ENCODE measurements at places on chromosomes 6 and 20.
A peak's percentile ranks its signal among the peaks of the same experiment; 100 is the strongest.

DNA sequence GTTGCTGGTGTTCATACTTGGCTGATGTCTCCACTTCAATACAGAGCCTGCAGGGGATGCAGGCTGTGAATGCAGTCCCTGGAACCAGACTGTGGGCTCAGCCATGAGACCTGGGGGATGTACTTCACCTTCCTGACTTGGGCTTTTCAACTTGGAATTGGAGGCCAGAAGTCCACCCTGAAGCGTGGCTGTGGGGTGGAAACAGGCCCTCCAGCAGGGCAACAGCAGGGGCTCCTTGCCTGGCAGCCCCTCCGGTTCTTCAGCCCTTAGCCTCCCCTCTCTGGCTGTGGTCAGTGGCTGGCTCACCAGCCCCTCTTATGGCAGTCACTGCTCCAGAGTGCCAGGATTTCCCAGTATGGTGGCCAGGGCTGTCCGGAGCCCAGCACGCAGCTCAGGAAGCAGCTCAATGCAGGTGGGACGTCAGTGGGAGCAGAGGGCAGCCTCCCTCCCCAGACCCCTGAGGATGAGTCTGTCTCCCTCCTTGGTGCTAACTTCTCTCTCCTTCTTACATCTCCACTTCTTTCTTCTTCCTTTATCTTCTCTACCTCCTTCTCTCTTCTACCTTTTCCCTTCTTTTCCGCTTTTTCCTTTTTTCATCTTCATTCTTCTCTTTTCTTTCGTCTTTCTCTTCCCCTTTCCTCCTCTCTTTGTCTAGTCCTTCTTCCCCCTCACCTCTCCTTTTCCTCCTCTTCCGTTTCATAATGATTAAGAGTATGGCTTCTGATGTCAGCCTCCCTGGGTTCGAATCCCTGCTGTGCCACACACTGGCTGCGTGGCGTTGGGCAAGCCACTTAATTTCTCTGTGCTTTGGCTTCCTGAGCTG lies 45.3 kb downstream of the SLC52A3 start:
- no peak for DNase-seq

DNA sequence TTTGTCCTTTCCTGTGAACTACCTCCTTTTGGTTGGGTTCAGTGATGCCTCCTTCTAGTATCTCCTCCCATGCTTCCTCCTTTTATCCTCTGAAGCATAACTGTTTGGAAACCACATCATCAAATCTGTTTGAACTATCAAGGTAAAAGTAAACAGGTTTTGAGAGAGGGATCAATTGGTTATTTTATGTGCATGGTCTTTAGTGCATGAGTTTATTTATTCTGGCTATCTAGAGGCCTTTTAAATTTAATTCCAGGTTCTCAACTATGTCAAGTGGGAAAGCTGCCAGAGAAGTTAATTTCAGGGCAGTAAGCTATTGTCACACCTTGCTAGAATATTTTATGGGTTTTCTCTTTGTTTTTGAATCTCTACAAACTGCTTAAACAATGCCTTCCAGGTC lies 54.1 kb downstream of the WASF1 start:
- DNase-seq: no peak

GRCh38 chr6:14017626-14018475 lies 93.1 kb downstream of the RNF182 start:
- DNase-seq: no peak

DNA sequence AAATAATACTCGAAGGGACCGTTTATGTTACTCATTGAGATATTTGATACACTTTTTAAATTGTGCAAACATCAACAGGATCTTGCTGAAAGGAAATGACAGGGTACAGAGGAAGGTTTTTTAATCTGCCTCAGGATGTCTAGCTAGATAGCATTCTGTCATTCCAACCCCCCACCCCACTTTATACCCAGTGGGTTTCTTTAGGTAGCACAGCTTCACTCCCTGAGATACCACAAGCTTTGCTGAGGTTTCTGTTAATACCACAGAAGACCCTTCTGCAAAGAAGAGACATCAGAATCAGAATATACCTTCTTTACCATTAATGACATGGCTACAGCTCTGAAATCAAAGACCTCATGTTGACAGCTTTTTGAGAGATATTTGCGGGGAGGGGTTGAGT lies 1.3 kb downstream of the PHACTR2 start:
- DNase-seq: no peak

DNA sequence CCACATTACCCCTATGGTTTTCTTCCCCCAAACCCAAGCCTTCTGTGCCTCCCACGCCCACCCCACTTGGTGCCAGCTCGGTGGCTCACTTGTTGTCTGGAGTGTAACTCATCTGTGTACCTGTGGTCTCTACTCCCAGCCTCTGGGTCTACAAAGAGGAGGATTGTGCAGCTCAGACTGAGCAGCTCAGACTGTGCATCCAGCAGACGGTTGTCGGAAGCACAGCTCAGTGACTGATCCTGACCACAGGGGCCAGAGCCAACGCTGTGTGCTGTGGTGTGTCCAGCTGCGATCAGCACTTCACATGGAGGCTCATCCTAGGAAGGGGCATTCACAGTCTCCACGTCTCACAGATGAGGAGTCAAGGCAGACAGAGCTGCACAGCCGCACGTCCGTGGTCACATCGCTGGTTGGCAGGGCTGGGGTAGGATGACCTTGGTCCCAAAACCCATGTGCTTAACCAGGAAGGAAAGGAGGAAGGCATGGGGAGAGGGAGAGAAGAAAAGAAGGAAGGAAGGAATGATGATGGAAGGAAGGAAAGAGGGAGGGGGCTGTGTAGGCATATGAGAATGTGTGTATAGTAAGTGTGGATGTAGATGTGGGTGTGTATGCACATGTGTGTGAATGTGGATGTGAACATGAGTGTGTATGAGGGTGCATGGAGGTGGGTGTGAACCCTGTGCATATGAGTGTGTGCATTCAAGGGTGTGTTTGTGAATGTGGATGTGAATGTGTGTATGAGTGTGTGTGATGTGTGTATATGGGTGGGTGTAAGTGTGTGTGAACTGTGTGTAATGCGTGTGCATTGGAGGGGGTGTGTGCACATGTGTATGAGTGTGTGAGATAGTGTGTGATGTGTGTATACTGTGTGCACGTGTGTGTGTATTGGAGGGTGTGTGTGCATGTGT lies 28.2 kb upstream of the STX16 start:
- no peak for DNase-seq

- no peak for DNase-seq
Observed at GRCh38 chr20:35027301-35027700, 65.3 kb downstream of the TRPC4AP start.

DNA sequence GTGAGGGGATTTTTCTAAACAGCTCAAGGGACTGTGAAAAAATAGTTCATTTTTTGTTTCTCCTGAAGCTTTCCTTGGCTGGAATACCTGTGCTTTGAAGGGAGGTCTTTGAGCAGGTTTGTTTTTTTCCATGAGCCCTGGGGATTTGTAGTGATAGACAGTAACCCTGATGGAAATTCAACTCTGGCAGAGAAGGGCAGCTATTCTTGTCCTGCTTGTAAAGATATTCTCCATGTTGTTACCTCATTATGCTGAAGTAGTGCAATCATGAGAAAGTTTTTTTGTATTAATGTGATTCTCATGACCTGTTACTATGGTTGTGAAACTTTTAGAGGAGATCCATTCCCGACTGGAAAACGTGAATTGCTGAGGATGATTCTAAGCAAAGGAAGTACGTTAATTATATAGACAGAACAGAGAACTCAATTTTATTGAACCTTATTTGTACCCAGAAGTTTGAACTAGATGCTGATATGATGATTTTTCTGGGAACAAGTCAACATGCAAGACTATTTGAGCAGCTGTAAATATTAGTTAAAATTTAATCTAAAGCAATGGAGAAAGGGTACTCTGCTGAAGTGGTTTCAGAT lies 12.5 kb downstream of the UTRN start:
- DNase-seq: no peak

DNA sequence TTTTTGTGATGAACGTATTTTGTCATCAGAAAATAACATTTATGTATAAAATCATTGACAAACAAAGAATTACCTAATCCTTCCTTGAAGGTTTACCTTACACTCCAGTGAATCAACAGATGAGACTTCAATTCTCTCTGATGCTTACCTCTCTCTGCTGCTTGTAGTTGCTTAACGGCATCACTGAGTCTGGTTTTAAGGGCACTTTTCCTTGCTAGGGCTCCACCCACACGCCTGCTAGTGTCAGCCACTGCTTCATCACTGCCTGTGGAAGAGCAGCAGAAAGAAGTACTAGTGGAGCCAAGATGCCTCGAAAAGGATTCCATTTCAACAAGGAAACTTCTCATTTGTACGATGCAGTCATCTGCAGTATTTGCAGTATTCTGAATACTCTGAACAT lies 63.0 kb downstream of the FAM229B start:
- no peak for DNase-seq

DNA sequence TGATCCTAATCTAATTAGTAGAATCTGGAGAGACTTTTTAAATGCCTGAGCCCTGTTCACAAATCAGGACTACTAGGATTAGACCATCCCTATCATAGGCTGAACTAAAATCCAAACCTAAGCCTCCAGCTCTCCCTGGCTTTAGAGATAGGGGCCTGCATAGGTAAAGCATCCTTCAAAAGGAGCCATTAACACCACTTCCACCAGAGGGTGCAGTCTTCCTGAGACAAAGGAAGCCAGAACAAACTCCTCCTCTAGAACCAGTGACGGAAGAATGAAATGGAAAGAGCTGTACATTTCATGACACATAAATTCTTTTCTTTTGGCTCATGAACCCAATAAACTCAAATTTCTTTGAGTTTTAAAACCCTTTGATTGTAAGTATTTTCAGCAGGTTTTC lies 291.2 kb upstream of the ADGRB3 start:
- DNase-seq: peak; percentile 48

- no peak for DNase-seq
Observed at GRCh38 chr6:110356778-110357177, 1.4 kb downstream of the METTL24 start.

DNA sequence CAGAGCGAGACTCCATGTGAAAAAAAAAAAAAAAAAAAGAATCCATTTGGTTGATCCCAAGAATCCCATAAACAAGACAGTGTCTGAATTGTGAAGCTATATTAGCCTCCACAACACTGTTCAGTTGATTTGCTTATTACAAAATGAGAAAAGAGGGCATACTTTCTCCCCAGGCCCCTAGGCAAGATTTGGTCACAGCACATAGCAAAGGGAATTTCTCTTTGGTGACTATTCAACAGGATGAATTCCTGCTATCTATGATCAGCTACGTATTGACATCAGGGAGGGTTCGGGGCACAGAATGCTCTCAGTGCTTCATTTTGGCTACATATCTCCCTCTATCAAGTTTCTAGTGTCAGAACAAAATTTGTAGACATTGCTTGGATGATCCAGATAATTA lies 20.2 kb upstream of the SLC22A3 start:
- DNase-seq: no peak

DNA sequence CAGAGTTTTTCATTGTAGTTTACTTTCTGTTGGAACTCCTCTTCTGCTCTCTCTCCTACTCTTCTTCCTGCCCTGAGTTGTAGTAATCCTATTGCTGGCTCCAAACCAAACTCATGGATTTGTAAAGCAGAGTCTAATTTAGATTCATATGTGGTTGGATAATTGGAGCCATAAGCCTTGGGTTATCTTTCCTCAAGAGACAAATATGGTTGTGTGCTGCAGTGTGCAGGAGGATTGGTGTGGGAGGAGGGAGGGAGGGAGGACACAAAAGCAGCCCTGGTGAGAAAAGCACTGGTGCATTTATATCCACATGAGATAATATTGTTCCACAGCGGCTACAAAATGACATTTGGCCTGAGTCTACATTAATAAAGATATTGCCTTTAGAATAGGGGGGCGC lies 4.2 kb downstream of the HLA-G start:
- no peak for DNase-seq

DNA sequence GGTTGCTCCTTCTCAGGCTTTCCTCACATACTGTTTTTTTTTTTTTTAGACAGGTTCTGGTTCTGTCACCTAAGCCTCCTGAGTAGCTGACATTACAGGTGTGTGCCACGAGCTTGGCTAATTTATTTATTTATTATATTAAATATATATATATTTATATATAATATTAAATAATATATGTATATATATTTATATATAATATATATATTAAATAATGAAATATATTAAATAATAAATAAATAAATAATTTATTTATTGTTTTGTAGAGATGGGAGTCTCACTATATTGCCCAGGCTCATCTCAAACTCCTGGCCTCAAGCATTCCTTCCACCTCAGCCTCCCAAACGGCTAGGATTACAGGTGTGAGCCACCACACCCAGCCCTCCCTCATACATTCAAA lies 28.3 kb upstream of the SLC9A8 start:
- DNase-seq: no peak

GRCh38 chr6:41531591-41532582 lies 14.3 kb upstream of the FOXP4 start:
- no peak for DNase-seq

DNA sequence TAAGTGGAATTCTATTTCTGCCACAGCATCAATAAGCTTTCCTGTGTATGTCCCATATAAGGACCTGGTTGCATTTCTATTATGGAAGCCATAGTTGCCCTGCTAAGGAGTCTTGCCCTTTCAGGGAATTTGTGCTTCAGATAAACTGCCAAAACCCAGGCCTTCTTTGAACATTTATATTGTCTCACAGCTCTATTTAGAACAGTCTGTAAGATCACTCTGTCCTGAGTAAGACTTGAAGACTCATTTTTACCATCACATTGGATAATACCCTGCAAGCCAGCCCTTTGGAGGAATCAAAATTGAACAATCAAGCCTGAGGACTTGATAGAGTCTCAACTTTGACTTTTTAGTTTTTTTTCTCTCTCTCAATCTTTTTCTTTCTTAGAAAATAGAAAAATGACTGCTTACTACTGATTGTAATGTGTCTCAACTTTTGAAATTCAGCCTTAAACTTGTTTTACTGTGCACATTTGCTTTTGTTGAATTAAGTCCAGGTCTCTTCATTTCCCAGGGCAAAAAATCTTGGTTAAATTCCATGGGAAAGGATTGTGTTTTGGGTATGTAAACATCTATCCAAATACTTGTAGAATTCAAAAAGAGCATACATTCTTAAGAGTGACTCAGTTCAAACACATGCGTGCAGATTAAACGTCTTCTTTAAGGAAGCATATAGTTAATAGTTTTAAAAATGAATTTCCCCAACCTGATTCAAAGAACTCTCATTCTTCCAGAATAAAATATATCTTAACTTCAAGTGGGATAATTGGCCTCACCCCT lies 91.2 kb downstream of the PLCB1 start:
- no peak for DNase-seq

- DNase-seq: no peak
Observed at GRCh38 chr6:117487821-117488220, 5.3 kb downstream of the DCBLD1 start.

DNA sequence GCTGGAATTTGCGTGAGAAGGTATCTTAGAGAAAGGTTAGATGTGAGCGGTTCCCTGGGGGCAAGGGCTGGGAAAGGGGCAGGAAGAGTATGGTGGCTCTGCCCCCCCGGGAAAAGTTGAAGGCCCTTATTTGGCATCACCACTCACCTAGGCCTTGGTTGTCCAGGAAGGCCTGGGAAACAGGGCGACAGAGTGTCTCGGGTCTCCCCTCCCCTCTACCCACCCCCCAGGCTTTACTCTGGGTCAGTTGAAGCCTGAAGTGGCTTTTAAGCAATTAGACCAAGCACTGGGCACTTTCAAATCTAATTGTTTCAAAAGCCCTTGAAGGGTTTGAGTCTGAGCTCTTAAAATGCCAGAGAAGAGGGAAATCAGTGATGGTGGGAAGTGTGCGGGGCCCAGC lies 30.2 kb upstream of the FOXP4 start:
- DNase-seq: no peak

Data from cerebellar cortex (tissue), 1 donor.